ENCODE measurements at places on chromosomes 11 and 22.

- no peak for DNase-seq
These were observed 62.9 kb upstream of the LRRC4C start for GRCh38 chr11:41522391-41522790.

- DNase-seq = no peak
These were observed 10.9 kb downstream of the NCF4 start for GRCh38 chr22:36871669-36872081.

GRCh38 chr11:13339195-13340153 lies 61.9 kb downstream of the BMAL1 start:
- DNase-seq = no peak

DNA sequence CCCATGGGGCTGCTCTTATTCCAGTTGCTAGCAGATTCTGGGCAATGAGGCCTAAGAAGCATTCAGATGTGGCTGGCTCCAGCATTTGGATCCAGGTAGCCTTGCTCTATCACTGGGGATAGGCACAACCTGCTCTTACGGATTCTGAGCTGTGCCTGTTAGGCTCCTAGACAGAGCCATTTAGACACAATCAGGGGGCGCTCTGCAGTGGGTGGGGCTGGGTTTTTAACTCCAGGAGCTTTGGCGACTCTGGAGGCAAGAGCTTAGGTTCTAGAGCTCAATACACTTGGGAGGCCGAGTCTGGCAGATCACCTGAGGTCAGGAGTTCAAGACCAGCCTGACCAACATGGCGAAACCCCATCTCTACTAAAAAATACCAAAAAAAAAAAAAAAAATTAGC lies 32.0 kb downstream of the KCNC1 start:
- no peak for DNase-seq

GRCh38 chr22:41217553-41218157 lies 12.5 kb downstream of the L3MBTL2 start:
- peak; percentile 91 for DNase-seq

DNA sequence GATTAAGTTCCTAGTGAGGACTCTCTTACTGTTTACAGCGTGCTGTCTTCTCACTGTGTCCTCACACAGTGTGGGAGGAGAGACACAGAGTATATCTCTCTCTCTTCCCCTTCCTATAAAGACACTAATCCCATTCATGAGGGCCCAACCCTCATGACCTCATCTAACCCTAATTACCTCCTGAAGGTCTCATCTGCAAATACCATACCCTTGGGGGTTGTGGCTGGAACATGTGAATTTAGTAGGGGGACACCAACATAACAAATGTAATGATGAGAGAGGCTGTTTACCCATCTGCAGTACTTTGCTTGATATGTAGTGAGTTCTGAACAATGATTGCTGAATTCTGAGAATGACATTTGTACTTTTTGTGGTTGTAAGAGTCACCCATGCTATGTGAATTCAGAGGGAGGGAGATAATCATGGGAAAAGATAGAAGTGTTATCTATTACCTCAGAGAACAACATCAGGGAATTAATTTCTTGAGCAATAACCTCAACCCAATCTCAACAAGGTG lies 4.9 kb upstream of the OR52W1 start:
- no peak for DNase-seq

DNA sequence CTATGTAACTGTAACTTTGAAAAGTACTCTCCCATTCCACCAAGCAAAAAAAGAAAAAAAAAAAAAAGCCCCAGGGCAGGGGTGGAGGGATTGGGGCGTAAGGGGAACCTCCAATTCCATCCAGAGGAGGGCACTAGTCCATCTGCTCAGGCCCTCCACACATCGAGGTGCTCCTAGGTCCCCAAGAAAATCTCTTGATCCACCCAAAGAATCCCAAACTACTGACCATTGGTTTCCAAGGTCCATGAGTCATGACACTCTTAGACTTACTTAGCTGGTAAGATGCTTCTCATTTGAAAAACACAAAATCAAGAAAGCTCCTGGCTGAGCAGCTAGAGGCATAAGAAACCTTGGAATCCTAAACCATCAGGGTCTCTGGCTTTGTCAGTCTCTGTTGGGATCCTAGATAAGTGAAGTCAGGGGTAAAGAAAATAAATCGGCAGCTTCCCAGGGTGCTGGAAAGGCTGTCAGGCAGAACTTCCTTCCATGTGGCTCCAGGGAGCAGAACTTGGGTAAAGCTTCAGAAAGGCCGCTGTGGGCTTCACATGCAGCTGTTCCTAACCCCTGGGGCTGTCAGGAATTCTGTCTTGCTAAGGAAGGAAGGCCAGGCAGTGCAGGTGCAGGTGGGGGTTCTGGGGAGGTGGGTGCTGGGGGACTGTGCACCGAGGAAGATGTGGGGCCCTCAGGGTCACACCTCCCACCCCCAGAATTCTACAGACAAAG lies 49.4 kb upstream of the ADA2 start:
- DNase-seq = peak; percentile 45

GRCh38 chr22:25360891-25361645 lies 141.6 kb downstream of the CRYBB2 start:
- no peak for DNase-seq

- no peak for DNase-seq
These were observed 15.1 kb downstream of the SPTBN2 start for GRCh38 chr11:66713746-66714480.

Data from kidney (tissue), 22 donors.